ENCODE measurements at places on chromosomes 3 and 15. TPM values are rescaled to one million over a fixed set of nuclear protein-coding genes. Genes with fewer than 3 reads are reported as not detected.

- DNase-seq, result no peak
These were observed 760.8 kb upstream of the SEMA6D start for GRCh38 chr15:46956456-46956855.

The SLC51A gene
- not detected for total RNA-seq

- DNase-seq, result no peak
These were observed 1.9 kb downstream of the TBC1D2B start for GRCh38 chr15:78075490-78076230.

DNA sequence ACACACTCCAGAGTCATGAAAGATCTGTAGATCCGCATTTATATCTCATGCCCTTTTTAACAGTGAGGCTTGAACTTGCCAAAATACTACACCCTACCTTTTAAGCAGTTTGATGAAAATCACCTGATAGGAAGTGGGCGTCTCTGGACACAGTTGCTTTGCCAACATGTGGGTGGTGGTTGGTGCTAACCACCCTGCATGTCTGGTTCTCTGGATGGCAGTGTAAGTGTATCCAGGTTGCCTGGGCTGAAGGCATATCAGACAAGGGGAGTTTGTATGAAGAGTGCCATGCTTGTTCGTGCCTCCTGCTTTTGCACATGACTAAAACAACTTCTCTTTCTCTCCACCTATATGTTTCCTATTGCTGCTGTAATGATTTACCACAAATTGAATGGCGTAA lies 159.6 kb downstream of the GHSR start:
- DNase-seq, result no peak

- no peak for DNase-seq
These were observed 23.1 kb downstream of the CCDC12 start for GRCh38 chr3:46953234-46954010.

GRCh38 chr3:4047366-4047765 lies 248.1 kb downstream of the LRRN1 start:
- no peak for DNase-seq

The DUOX2 gene
- 0.36 TPM for total RNA-seq

- no peak for DNase-seq
These were observed 22.3 kb upstream of the MUSTN1 start for GRCh38 chr3:52857133-52857532.

The CNTN4 gene
- not detected for total RNA-seq

- DNase-seq, result no peak
These were observed 114.5 kb downstream of the FOXB1 start for GRCh38 chr15:60118626-60119025.

DNA sequence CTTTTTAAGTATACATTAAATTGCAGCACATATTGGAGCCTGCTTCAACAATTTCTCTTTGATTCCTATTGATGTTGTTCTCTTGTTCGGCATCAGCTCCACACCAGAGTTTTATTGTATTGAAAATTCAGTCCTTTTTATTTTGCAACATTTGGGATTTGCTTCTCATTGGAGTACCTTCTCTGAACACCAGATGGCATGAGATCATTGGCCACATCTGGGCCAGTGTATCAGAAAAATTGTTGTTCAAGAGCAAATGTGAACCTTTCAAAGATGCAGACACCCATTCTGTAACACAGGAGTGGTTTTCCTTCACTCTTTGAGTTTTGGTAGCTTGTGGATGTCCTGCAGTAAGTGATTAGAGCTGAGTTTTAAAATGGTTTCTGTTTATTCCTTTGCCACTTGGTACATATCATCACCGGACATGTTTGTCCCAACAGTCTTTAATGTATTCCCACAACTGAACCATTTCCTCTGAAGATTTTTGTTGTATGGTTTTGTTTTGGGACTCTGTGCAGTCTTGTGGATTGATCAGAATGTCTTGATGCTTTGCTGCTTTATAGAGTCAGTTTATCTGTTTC lies 96.1 kb downstream of the MCTP2 start:
- DNase-seq, result no peak

The C3orf33 gene
- 3.3 TPM for total RNA-seq

DNA sequence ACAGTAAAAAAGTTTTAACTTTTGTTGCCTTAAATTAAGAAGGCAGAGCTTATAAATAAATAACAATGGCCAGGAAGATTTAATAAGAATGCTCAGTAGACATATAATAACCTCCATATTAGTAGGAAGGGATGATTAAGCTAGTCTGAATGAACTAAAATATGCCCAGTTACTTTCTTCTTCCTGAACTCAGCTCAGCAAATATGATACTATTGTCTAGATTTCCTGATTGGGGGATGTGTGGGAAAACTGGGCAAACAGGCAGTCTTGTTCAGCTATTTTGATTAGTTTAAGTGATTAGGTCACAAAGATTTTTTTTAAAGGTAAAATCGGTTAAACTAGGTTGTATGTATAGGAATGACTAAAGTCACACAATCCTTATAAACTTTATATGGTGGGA lies 167.2 kb upstream of the SLC2A2 start:
- no peak for DNase-seq

The PFKFB4 gene
- total RNA-seq, result 6.3 TPM

DNA sequence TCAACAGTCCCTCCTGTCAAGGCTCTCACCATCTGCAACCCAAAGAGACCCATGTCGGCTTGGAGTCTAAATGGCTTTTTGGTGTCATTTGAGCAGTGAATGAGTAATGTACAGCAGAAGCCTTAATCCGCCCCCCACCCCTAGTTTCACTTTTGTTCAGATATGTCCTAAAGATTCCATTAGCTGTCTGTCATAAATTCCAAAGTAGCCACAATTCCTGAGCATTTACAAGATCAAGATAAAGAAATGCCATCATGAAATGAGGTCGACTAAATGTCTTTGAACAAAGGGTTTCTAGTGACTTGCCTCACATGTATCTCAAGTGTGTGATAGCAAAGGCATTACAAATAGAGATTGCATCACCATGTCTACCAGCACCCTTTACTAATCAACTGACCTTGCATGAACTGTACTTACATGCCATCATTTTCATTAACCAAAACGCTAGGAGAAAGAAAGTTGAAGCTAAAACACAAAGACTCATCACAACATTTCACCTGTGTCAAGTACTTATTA lies 123.8 kb upstream of the PHLDB2 start:
- no peak for DNase-seq

The KNG1 gene
- total RNA-seq, result not detected

The ETFA gene
- 164 TPM for total RNA-seq

The CNTN6 gene
- total RNA-seq, result not detected

GRCh38 chr3:186340204-186340603 lies 21.8 kb downstream of the DGKG start:
- DNase-seq, result no peak

The ITIH1 gene
- total RNA-seq, result not detected

- DNase-seq, result no peak
These were observed 84.9 kb downstream of the EEFSEC start for GRCh38 chr3:128238184-128238489.

The OR5H6 gene
- total RNA-seq, result not detected

DNA sequence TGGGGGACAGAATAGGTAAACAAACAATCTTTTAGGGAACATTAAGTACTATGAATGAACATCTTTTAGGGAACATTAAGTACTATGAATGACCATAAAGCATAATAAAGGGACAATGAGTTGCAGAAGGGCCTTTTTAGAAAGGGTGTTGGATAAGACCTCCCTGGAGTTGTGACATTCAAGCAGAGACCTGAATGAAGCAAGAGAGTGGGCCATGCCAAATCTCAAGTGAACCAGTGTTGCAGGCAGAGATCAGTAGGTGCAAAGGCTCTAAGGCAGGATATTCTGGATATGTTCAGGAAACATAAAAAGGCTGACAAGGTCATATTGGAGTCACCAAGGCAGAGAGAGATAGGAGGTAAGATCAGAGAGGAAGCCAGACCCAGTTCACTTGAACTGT lies 29.4 kb upstream of the ZBTB38 start:
- DNase-seq, result no peak

GRCh38 chr15:57557267-57557666 lies 34.4 kb upstream of the MYZAP start:
- DNase-seq, result no peak

The LRRC3B gene
- not detected for total RNA-seq

All from activated naive CD4-positive, alpha-beta T cell treated with anti-CD3 and anti-CD28 coated beads, Interleukin-2, amount 50 U/mL, for 72 hours (primary cell).